ENCODE measurements at places on chromosomes 5 and 9.

DNA sequence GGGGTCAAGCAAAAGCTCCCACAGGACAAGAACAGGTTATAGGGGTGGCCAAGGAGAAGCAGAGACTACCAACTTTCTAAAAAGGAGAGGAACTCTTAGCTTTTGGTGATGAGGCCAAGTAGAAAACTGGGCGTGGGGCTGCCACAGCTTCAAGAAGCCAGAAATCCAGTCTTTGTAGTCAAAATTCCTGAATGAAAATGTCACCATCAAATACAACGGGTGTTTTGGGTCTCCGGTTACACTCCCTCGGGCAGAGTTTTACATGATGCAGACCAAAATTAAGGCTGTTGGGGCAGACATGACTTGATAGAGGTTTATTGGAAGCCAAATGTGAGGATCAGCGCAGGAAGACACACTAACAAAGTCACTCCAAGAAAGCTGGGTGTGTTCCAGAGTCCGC is 29.4 kb upstream of the N4BP3 start:
- no peak for DNase-seq

- no peak for DNase-seq
Observed at GRCh38 chr9:131114084-131114535, 11.3 kb upstream of the NUP214 start.

- DNase-seq, result no peak
Observed at GRCh38 chr5:10030219-10030831, 219.4 kb downstream of the ATPSCKMT start.

GRCh38 chr5:2387634-2388325 is 363.7 kb downstream of the IRX2 start:
- DNase-seq, result no peak

GRCh38 chr5:98769210-98769958 is 4.1 kb upstream of the RGMB start:
- no peak for DNase-seq

GRCh38 chr5:96977228-96977627 is 41.3 kb downstream of the LNPEP start:
- no peak for DNase-seq

- no peak for DNase-seq
Observed at GRCh38 chr9:1128046-1128445, 77.9 kb downstream of the DMRT2 start.

- no peak for DNase-seq
Observed at GRCh38 chr5:39466846-39467245, 42.1 kb upstream of the DAB2 start.

GRCh38 chr5:168724227-168724626 is 145.1 kb upstream of the PANK3 start:
- no peak for DNase-seq

DNA sequence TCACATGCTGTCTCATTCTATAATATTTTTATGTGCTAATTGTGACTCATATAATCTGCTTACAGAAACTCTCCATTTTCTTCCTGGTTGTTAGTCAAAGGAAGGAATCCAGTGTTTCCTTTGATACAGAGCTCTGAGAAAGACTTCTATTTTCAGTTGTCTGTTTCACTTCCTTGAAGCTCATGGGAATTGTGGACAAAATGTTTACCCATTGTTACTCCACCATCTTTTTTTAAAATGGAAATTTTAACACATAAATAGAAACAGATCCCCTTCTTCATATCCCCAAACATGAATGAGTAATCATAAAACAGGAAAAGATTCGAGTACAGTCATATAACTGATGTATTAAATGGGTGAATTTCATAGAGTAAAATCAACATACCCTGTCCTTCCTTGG is 42.0 kb upstream of the KCNN2 start:
- no peak for DNase-seq

DNA sequence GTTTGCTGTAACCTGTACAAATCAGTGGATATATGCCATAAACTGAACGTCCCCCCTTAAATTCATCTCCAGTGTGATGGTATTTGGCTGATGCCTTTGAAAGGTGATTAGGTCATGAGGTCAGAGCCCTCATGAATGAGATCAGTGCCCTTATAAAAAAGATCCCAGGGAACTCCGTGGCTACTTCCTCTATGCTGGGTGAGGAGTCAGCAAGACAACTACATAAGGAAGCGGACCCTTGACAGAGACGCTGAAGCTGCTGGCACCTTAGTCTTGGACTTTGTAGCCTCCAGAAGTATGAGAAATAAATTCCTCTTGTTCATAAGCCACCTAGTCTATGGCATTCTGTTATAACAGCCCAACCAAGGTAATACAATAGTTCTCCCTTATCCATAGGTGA is 215.1 kb upstream of the ZNF608 start:
- DNase-seq, result no peak

DNA sequence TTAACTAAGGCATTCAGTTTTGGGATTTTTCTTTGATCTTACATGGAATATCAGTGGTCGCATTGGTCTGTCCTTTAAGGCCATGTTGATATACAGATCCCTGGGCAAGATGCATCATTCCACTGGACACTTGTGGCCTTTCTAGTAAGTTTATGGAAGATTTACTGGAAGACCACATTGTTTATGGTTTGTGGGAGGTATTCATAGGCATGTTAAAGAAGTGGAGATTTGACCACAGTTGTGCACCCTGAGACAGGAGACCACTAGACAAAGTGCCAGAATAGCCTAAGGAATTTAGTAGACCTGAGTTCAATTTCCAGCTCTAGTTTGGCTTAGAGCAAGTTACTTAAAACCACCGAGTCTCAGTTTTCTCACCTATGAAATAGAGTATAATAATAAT is 383.1 kb upstream of the PAPPA start:
- DNase-seq, result no peak

GRCh38 chr5:136087961-136088871 is 44.4 kb upstream of the SMAD5 start:
- DNase-seq, result no peak

DNA sequence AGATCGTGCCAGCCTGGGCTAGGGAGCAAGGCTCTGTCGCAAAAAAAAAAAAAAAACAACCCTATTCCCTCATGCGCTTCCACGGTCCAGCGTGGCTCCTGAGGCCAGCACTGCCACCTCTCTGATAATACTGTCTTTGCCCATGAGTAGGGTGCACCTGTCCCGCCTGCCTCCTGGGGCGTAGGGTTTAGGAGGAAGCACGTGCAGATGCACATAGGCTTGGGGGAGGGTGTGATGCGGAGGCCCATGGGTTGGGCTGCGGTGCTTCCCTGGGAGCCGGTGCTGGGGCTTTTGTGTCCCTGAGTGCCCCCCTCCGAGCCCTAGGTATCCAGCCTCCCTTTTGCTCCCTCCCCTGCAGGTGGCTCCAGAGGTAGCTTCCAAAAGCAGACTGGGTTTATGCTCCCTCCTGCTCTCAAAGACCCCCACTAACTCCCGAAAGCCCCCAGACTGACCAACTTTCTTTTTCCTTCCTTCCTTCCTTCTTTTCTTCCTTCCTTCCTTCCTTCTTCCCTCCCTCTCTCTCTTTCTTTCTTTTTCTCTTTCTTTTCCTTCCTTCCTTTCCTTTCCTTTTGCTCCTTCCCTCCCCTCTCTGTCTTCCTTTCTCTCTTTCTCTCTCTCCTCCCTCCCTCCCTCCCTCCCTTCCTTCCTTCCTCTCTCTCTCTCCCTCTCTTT is 12.8 kb downstream of the FGFR4 start:
- no peak for DNase-seq

DNA sequence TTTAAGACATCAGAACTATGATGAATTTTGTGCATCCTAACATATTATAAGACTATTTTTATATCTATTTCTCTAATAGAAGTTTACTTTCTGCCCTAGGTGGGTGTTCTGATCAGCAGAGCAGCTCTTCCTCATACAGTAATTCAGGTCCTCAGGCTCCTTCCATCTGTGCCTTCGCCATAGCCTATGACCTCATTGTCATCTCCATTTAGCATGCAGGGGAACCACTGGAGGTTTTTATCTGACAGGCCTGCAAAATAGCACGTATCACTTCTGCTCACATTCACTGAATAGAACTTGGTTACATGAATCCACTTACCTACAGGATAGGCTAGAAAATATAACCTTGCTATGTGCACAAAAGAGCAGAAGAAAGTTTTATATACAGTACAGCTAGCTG is 159.4 kb upstream of the CCNH start:
- DNase-seq, result no peak
